Activated CD4-positive, CD25-positive, alpha-beta regulatory T cell (primary cell): ENCODE measurements at places on chromosomes 5 and 9.
A peak's percentile ranks its signal among the peaks of the same experiment; 100 is the strongest.

DNA sequence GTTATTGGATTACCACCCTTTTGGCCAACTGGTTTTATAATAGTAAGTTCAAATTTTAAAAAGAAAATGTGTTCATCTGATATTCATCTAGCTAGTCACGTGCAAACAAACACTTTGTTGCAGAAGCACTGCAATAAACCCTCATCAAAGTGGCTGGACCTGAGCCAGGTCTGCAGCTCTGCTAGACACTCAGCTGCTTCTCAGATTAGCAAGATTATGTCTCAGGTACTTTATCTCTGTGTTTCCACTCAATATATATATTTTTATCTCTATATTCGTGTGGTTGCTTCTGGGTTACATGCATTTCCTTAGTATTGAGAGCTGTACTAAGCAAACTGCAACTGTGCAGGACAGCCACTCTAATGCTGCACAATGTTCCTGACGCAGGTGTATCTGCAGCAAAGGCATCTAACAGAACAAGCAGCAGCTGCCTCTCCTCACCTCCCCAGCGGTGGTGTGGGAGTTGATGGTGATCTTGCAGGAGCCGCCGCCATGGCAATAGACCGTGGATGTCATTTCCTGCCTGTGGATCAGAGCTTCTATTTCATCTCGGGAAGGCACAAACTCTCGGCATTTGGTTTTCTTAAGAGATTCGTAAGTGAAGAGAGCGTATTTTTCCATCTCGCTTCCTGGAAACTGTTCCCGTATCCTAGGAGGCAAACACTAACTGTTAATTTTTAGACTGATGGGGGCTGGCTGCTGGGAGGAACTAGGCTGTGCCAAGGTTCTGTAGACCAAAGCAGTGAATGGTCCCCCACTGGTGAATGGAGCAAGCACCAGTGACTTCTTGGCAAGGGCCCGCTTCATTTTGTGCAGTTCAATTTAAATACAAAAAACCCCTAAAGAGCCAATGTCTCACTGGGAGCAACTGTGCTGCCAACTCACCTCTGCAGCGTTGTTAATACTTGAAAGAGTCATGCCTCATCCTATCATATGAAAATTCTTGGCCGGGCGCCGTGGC is 56.7 kb upstream of the RETREG1 start:
- no peak for DNase-seq

- DNase-seq = no peak
Observed at GRCh38 chr5:12017007-12017406, 112.8 kb upstream of the CTNND2 start.

GRCh38 chr5:12460493-12461261 is 556.4 kb upstream of the CTNND2 start:
- no peak for DNase-seq

DNA sequence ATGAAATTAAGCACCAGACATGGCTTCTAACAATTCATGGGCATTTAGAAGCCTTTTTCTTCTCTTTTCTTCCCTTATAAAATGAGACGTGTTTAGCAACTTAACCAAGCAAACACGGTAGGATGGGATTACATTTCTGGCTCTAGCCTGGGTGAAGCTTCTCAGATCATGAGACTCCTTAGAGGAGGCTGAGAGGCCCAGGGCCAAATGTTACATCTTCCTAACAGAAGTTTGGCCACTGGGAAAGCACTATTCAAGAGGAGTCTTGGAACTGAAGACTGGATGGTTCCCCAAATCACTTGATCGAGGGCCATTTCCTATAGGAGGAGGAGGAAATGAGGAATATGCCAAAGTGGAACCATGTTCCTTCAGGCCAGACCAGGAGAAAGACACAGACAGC is 1.9 kb downstream of the GABRP start:
- no peak for DNase-seq

- DNase-seq = no peak
Observed at GRCh38 chr9:38235244-38235643, 157.3 kb upstream of the ALDH1B1 start.

- DNase-seq = peak; percentile 11
Observed at GRCh38 chr5:54646356-54647101, 129.0 kb downstream of the SNX18 start.

- no peak for DNase-seq
Observed at GRCh38 chr5:112143690-112144089, 275.4 kb downstream of the EPB41L4A start.

DNA sequence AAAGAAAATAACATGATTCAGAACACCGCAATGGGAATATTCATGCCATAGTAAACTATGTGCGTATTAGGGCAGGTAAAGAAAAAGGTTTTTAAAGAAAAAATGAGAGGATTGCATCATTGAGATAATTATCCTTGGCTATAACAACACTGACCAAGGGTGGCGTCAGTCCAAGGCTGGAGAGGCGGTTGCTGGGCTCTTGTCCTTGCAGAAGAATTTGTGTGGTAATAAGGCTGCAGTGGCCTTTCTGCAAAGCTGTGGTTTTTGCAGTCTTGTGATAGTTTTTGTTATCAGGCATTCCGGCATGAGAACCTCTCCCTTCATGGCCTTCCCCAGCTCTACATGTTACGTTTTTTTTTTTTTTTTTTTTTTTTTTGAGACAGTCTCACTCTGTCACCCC is 14.0 kb downstream of the BOD1 start:
- no peak for DNase-seq

- DNase-seq = no peak
Observed at GRCh38 chr9:95970317-95970716, 94.8 kb downstream of the ERCC6L2 start.

DNA sequence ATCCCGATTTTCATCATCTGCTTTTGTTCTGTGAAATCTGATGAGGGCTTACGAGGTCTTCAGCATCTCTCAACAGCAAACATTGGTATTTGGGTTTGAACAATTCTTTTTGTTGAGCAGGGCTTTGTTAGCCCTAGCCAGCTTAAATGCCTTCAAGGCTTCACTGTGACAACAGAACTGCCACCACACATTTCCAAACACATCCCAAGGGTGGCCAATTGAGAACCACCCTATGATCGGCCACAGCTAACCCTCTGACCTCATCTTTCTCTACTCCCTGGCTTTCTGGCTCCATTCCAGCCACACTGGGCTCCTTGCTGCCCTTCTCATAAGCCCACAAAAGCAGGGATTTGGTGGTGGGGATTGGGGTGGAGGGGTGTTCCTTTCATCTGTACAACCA is 17.6 kb downstream of the MTX3 start:
- DNase-seq = no peak

DNA sequence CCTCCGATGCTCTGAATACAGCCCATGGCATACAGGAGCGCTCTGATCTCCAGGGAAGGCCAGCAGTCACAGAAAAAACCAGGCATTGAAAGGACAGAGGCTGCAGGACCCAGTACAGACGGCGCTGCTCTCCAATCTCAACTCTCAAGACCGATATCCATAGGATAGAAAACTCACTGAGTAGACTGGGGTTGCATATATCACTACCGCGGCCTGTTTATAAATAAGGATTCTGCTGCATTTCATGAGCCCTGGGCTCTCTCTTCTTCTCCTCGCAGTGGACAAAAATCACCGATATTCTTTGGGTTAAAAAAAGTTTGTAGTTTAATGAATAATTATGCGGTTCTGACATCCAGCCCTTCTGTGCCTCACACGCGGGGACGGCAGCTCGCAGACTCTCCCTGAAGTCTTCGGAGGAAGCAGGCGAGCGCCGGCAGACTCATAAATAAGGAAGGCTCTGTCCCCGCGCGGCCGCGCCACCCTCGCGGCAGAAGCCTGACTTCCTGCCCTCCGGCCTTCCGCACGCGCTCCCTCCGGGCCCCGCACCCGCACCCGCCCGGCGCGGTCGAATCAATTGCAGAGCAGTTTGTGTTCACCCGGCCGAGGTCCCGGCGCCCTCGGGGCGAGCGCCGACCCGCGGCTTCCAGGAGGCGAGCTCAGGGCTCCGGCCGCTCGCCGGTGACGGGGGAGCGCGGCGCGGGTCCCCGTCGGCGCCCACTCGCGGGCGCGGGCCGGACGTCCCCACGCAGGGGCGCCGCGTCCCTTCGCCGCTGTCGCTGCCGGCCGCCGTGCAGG is at the start of gene FAM78A:
Gene FAM78A (minus strand): TSS at position 417 of the 795 bp plus-strand sequence. CDS start 331 bp downstream, at position 86.
- peak; percentile 18 for DNase-seq

GRCh38 chr5:132830436-132831094 is at the start of gene SHROOM1:
Gene SHROOM1 (minus strand): TSS chr5:132830647. CDS start chr5:132826140, 4,507 bp downstream.
- DNase-seq = no peak

- DNase-seq = no peak
Observed at GRCh38 chr9:135029463-135029862, 58.0 kb upstream of the OLFM1 start.

- no peak for DNase-seq
Observed at GRCh38 chr9:34518896-34519295, 3.9 kb downstream of the ENHO start.

DNA sequence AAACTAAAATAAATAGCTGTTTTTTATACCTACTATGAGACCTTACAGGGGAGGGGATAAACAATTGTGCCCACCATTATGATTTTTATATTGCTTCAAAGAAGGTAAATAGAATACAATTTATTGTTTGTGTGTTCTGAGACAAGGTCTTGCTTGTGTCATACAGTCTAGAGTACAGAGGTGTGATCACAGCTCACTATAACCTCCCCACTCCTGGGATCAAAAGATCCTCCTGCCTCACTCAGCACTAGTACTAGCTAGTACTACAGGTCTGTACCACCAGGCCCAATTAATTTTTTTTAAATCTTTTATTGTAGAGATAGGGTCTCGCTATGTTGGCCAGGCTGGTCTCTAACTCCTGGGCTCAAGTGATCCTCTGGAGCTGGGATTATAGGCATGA is 11.3 kb downstream of the TLE1 start:
- DNase-seq = no peak

GRCh38 chr5:61167382-61167781 is 5.1 kb upstream of the SMIM15 start:
- no peak for DNase-seq

DNA sequence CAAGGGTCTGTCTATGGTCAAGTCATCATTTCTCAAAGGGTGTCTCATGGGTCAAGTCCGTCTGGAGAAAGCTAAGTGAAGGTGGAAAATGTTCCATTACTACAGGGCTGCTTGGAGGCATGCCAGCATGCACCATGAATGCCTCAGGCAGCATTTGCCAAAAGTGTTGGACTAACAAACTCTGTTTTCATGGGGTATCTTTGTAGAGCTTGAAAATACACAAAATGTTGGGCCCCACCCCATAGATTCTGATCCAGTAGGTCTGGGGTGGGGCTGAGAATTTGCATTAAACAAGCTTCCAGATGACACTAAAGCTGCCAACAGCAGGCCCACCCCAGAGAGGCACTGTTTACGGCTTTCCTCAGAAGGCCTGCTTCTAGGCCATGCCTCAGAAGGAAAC is 75.0 kb upstream of the FRRS1L start:
- no peak for DNase-seq

DNA sequence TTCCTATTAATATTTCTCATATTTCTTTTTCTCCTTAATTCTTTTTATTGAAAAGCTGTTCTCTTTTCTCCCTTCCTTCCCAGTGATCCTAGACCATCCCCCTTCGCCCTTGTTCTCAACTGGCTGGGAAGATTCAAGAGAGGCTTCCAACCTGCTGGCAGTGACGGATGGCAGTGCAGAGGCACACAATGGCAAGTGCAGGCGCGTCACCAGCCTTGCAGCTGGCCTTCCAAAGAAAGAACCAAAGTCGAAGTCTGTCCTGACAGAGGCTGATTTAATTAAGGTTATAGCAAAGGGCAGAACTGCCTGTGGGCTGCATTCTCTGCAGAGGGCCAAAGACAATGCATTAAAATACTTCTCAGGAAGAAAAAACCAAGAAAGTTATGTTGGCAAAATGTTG is 7.4 kb downstream of the CEMIP2 start:
- DNase-seq = no peak

DNA sequence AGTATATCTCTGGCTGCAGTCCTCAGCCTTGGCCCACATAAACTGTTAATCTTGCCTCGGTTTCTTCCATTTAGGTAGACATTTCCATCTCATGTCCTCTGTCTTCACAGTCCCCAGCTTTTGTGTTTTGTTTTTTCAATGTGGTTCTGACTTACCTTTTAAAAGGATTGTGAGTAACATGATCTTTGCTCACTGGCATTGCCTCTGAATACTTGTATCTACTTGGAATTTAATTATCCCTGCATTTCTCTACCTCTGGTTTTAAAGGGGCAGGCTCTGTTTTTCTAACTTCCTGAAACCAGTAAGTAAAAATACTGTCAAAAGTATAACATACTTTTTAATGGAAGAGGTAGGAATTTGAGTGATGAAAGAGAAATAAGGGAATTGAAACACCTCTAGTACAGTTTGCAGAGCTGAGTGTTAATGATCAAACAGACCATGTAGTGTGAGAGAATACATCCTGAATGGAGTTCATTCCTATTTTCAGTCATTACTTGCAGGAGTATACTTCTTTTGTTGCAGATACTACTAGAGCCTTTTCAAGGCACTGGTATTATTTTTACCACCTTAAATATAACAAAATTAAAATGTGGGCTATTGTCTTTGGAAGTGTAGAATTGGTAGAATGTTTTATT is 62.6 kb downstream of the MTREX start:
- no peak for DNase-seq

- no peak for DNase-seq
Observed at GRCh38 chr9:20865347-20865746, 166.1 kb downstream of the HACD4 start.

GRCh38 chr9:121822093-121823085 is 171.0 kb downstream of the DAB2IP start:
- DNase-seq = no peak

GRCh38 chr5:55232271-55232984 is 980 bp downstream of the CCNO start:
- no peak for DNase-seq

- DNase-seq = no peak
Observed at GRCh38 chr9:131817073-131817472, 77.2 kb upstream of the RAPGEF1 start.

DNA sequence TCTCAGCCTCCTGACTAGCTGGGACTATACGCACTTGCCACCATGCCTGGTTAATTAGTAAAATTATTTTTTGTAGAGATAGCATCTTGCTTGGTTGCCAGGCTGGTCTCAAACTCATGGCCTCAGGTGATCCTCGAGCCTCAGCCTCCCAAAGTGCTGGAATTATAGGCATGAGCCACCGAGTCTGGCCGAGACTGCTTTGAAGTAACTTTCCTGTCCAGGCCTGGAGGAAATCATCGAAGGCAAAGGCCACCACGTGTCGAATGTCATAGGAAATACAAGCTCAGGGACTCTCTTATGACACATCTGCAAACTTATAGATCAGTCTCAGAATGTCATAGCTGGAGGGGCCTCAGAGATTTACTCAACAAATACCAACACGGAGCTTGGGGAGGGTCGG is 25.1 kb downstream of the RAPGEF1 start:
- no peak for DNase-seq

- DNase-seq = no peak
Observed at GRCh38 chr5:6402939-6403338, 24.6 kb upstream of the MED10 start.

- no peak for DNase-seq
Observed at GRCh38 chr5:55773057-55773456, 35.2 kb downstream of the DDX4 start.
